RWPE1 (cell line): ENCODE measurements at places on chromosomes 4 and X.
A peak's percentile ranks its signal among the peaks of the same experiment; 100 is the strongest.

DNA sequence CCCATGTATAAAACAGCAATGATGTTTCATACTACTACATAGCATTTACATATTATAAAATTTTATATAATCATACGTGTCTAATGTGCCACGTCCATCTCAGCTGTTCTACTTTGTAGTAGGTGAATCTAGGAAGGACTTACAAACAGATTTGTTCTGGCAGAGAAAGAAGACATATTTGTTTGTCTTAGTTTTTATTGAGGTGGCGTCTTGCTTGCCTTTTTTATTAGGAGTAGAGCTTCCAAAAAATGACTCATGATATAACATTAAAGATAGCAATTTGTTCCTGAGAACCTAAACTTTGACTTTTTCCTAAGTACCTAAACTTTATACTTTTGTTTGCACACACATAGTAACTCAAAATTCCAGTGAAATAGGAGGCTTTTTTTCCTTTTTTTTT, 64.6 kb downstream of the CLDN22 start:
- DNase-seq = no peak

- no peak for DNase-seq
Measured at GRCh38 chr4:168632301-168632725, 135.5 kb downstream of the PALLD start.

- DNase-seq = peak; percentile 1
Measured at GRCh38 chrX:75522565-75523431, at the start of gene ZDHHC15. Gene ZDHHC15, minus strand, starts transcription at chrX:75523037. Its CDS starts 13 bp downstream, at chrX:75523024.

GRCh38 chrX:40885989-40886388, 150.6 kb upstream of the MED14 start:
- no peak for DNase-seq

DNA sequence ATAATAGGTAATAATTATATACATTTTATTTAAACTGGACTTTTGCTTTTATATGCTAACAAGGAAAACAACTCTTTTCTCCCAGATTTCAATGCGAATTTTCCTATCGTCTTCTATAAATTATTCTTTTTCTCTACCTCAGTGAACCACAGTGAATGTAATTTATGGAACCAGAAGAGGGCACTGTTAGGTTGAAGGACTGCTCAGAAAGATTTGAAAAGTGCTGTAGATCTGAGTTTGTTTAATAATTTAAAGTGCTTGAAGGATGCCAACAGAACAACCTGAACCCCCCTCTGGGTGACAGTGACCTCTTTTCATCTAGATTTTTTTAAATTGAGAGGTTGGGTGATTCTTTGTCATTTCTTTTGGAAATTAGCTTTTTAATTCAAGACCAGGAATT, 54.9 kb downstream of the PHOX2B start:
- peak; percentile 32 for DNase-seq

DNA sequence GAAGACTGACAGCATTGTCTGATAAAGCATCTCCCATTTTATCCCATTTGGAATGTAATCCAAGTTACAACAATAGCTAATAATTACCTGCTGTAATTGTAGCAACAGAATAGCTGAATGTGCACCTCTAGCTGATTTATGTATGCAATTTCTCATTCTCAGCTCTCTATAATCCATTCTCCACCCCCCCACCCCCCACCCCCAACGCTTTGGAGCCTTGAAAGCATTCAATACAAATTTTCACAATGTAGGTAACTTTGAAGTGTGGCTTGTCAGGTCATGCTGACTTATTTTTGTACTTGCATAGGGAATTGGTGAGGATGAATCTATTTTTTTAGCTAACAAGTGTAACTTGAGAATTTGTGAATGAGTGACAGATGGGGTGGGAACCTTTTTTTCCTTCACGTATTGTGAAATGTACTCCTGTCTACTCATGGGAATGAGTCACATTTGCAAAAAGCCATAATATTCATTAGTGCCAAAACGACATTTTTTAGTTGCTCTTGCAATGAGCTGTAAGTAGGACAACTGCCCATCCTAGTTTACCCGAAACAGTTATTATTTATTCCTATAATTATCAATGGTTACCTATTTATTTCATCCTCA, 159.3 kb downstream of the PALLD start:
- DNase-seq = peak; percentile 91

- no peak for DNase-seq
Measured at GRCh38 chr4:108142870-108143269, 25.9 kb downstream of the LEF1 start.

DNA sequence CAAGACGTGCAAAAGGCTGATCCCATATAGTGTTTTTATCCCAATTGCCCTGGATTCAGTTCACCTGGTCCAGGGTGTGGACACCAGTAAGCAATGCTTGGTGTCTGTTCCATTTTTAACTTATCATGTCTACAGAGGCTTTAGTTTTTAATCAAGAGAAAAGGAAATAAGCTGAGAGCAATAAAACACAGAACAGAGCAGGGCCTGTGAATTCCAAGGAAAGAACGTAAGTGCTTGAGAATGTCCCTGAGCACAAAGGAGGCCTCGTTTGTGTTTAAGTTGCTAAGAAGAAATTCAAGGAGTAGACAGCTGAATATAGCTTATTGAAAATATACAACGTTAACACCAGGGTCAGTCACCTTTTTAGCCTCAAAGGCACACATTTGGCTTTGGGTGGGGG, 191.3 kb downstream of the GPC3 start:
- no peak for DNase-seq

DNA sequence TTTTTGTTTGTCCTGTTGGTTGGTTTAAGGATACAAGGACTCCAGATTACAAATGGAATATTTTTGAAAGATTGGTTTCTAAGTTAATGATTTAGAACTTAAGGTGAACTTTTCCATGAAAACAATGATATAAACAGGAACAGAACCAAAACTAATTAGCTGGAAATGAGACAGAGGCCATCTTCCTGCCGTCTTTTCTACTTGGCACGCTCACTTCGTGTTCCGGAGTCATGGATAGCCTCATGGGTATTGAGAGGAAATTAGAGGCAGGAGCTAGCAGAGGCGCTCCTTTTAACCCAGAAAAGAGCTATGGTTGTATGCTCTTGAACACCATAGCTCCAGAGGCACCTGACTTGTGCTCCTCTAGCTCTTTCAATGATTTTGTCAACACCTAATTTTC, 2.4 kb downstream of the FAM241A start:
- DNase-seq = no peak

GRCh38 chrX:40805404-40805803, 70.1 kb upstream of the MED14 start:
- no peak for DNase-seq

DNA sequence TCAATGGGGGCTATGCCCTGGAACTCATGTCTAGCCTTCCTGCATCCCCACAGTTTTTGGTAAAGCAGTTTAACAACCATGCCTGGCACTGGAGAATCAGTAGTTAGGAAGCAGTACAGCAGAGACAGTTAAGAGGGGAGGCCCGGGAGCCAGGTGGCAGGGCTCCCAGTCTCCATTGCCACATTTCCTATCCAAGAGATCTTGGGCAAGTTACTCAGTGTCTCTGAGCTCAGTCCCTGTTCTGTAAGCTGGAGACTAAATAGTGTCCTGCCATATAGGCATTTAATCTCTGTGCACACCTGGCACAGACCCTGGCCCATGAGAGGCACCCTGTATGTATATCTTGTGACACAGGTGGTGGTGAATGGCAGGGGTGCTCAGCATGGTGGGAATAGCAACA, 156.1 kb upstream of the EOLA2 start:
- no peak for DNase-seq

GRCh38 chr4:141352331-141352730, 131.6 kb downstream of the ZNF330 start:
- DNase-seq = no peak

DNA sequence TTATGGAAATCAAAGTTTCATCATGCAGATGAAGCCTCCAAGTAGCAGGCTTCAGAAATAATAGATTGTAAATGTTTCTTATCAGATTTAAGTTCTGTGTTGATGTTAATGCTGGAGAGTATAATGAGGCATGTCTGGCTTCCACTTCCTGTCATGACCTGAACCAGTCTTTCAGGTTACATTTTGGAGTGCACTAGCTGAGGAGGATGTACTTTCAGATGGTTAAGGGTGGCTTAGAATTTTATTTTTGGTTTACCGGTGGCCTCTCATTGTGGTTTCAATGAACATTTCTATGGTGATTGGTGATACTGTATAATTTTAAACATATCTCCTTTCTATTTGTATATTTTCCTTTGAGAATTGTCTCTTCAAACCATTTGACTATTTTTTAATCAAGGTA, 890.4 kb downstream of the SH3BGRL start:
- no peak for DNase-seq

DNA sequence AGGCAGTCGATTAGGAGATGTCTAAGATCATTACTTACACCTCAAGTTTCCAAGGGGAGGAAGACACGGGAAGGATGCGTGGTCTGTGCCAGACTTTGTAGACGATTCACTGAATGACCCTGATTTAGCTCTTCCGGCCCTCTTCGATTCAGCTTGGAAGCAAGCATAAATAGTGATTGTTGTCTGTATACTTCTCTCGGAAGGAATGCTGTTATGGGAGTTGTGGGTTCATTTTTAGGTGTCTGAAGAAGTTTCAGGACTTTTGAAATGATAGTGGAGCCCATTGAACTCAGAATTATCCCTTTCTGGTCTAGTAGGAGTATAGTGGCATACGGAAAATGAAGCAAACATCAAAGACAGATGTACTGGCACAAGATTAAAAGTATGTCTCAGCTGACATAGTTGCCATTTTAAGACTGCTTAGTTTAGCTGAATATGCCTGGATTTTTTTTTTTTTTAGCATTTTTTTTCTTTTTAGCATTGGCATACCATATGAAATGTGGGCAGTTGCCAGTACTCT, 1.0 kb upstream of the ANKRD17 start:
- no peak for DNase-seq

DNA sequence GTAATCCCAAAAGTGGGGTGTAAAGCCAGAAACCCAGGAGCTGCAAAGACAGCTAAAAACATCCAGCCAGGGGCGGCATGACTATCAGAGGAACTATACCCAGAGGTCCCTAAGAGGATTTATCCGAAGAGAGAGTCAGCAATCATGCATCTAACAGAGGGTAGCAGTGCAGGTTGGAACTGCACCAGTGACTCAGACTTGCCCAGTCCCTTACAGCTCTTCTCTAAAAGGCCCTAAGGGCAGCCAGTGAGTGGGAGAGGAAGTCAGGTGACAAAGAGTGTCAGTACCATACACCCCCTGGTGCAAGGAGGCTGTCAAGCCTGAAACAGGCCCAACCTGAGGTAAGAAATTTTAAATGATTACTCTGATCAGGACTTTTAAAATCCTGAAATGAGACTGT, 88.1 kb downstream of the CAMK2D start:
- DNase-seq = peak; percentile 23

GRCh38 chr4:1459081-1459721, 53.0 kb upstream of the NKX1-1 start:
- DNase-seq = no peak

GRCh38 chr4:187724456-187724855, 271.1 kb upstream of the ZFP42 start:
- DNase-seq = no peak
